ENCODE measurements at places on chromosomes 4 and X. TPM values are rescaled to one million over a fixed set of nuclear protein-coding genes. Genes with fewer than 3 reads are reported as not detected.
A peak's percentile ranks its signal among the peaks of the same experiment; 100 is the strongest.

GRCh38 chrX:11137543-11138139 lies 26.5 kb downstream of the HCCS start:
- peak; percentile 78 for DNase-seq

DNA sequence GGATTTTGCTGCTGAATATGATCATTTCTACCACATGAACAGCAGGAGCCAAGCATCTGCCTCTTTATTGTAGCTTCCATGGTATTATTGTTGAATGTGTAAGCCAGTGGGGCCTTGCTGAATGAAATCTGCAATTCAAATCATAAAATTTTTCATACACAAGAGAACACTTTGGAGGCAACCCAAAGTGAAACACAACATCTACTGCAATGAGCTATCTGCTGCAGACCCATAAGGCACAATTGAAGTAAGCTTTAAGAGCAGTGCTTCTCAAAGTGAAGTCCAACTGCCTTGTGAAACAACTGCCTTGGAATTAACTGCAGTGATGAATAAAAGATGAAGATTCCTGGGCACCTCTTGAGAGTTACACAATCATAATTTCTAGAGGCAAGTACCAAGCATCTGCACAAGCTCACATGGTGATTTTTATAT lies 626.3 kb upstream of the INTU start:
- DNase-seq = no peak

UGT2B10 gene
- total RNA-seq = not detected

- DNase-seq = no peak
Observed at GRCh38 chr4:78424461-78424860, 127.1 kb upstream of the ANXA3 start.

- DNase-seq = peak; percentile 99
Observed at GRCh38 chr4:74117024-74117534, 18.1 kb upstream of the CXCL2 start.

DNA sequence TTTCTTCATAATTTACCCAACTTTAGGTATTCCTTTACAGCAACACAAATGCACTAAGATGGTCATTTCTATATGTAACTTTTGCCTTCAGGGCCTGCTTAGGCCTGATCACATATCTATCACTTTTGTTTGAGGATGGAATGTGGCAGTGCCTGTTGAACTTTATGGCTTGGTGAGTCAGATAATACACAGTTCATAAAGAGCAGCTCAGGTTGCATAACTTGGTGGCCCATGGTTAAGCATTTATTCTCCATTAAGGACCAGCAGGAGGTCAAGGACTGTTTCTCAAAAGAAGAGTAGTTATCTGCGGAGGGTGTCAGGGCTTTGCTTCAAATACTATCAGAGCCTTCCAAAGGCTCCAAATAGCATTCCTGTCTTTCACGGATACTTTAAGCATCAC lies 124.1 kb upstream of the PDHA2 start:
- DNase-seq = no peak

- no peak for DNase-seq
Observed at GRCh38 chr4:160426233-160426632, 1323.4 kb downstream of the RAPGEF2 start.

DNA sequence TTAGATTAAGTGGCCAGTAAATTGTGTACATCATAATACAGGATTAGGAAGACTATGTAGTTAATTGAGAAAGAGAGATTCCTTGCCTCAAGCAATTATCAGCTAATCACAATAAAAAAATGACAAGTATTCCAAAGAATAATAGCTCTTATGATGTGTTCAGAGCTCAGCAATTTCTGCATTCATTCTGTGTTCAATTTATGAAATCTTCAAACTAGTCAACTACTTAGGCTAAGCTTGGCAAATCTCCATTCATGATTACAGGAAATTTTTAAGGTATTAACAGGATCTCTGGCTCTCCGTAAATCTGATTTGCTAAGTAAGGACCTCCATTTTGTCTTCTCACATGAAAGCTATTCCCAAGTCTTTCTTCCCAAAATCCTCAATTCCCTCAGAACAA lies 256.9 kb upstream of the TEX13A start:
- DNase-seq = peak; percentile 31

DNA sequence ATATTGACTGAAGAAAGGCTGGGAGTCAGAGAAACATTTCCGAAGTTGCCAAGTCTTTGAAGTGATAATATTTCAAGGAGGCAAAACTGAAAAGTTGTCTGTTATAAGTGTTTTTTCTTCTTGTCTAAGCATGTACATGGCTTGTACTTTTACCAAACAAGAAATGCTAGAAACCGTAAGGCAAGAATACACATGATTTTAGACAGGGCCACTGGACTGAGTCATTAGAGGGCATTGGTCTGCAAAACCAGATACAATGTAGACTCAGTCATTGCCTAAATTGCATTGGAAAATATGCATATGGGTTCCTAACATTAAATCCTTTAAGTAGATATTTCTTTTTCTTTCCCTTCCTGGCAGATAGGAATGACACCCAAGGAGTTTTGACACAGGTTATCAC lies 284.9 kb upstream of the PUDP start:
- DNase-seq = no peak

DNA sequence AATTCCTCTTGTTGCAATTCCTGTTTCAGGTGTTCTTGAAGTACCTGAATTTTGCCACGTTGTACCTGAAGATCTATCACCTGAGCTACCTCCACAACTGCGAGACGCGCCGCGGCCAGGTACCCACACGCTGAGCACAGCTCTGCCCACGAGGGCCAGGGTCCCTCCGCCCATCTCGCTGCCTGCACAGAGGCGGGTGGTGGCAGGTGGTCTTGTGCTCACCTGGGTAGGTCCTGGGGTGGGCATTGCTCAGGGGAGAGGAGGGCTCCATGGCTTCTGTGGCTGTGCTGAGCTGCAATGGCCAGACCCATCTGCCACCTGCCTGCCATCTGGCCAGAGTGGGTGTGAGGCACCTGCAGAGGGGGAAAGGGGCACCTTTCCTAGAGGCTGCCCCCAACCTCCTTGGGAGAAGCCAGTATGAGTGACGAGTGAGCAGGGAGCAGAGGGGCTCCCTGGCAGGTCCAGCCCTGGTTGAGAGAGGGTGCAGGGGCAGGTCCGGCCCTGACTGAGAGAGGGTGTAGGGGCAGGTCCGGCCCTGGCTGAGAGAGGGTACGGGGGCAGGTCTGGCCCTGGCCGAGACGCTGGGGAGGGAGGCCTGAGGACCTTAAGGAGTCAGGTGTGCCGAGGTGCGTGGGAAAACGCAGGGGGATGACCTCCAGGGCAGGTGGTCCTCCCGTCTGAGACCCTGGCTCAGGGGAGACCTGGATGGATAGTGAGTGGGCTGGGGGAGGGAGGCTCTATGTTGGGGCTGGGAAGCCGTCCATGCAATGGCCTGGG lies 10.7 kb downstream of the PDE6B start:
- DNase-seq = no peak

ZNF182 gene
- total RNA-seq = 3.0 TPM

DNA sequence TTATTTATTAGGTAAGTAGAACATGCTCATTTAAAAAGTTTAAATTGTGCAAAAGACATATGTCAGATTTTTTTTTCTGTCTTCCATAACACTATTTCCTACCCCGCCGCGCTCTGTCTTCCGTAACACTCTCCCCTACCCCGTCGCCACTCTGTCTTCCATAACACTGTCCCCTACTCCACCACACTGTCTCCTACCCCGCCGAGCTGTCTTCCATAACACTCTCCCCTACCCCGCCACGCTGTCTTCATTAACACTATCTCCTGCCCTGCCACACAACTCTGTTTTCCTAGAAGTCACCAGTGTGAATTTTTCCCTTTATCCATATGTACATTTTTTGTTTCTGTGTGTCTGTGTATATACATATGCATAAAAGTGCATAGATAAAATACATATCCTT lies 4.4 kb downstream of the MSMO1 start:
- no peak for DNase-seq

GRCh38 chrX:2635342-2635741 lies 55.8 kb upstream of the CD99 start:
- peak; percentile 37 for DNase-seq

GPC3 gene
- total RNA-seq = 16.4 TPM

GRCh38 chrX:38862100-38862499 lies 60.8 kb downstream of the MID1IP1 start:
- DNase-seq = no peak

SLIT2 gene
- total RNA-seq = 46.4 TPM

DNA sequence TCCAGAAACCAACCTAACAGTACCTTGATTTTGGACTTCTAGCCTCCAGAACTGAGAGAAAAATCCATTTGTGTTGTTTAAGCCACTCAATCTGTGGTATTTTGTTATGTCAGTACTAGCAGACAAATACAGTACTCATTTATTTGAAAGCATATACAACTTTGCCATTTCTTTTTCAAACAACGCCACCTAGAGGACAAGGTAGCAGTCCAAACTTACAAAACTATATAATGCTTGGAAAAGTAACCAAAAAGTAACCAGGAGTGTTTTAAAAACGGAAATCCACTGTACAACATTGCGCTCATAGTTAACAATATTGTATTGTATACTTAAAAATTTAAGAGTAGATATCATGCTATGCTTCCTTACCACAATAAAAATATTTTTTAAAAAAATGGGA lies 37.0 kb upstream of the FGF13 start:
- DNase-seq = peak; percentile 37

GRCh38 chr4:39464886-39465501 lies 6.1 kb downstream of the LIAS start:
- peak; percentile 90 for DNase-seq

- DNase-seq = no peak
Observed at GRCh38 chr4:156953951-156954350, 17.6 kb downstream of the PDGFC start.

PF4V1 gene
- not detected for total RNA-seq

ANXA3 gene
- total RNA-seq = 31.2 TPM

DNA sequence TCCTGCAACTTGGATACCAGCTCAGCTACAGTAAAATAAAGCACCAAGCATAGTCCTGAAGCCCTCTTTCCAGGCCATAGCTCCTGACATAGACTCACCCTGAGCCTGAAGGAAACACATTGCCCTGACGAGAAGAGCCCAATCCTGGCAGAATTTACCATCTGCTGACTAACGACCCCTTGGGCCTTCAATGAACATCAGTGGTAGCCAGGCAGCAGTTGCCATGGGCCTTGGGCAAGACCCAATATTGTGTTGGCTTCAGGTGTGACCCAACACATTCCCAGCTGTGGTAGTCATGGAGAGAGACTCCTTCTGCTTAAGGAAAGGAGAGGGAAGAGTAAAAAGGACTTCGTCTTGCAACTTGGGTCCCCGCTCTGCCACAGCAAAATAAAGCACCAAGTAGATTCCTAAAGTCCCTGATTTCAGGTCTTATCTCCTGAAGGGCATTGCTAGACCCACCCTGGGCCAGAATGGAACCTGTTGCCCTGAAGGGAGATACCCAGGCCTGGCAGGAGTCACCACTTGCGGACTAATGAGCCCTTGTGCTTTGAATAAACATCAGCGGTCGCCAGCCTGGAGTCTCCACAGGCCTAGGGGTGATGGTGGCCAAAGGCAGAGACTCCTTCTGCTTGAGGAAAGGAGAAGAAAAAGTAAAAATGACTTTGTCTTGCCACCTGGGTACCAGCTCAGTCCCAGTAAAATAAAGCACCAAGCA lies 902.6 kb downstream of the C4orf33 start:
- no peak for DNase-seq

SLC2A9 gene
- total RNA-seq = 0.74 TPM

DNA sequence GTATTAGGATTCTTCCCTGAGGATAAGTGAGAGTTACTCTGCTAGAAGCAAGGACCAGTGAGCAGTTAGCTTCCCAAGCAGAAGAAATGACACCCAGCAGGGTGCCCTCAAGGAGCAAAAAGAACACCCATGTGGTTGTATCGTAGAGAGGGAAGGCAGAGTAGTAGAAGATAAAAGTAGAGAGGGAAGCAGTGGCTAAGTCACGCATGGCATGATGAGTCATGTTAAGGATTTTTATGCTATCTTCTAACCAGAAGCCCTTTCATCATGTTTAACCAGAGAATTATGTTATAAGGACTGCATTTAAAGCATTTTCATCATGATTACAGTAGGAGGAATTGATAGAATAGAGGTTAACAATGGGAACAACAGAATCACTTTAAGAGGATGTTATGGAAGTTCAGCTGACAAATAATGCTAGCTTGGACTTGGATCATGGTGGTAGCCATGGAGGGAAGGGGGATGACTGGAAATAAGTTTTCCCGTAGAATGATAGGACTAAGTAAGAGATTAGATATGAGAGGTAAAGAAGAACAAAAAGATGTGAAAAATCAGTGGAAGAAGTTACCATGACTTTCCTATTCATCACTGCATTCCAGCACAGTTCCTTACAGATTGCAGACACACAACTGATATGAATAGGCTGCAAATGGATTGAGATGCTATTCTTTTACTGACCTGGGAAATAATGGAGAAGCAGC lies 383.5 kb upstream of the INTU start:
- DNase-seq = peak; percentile 14

- no peak for DNase-seq
Observed at GRCh38 chr4:83606898-83607297, 71.0 kb downstream of the GPAT3 start.

FNIP2 gene
- 34.3 TPM for total RNA-seq

F8A1 gene
- total RNA-seq = 7.1 TPM

DNA sequence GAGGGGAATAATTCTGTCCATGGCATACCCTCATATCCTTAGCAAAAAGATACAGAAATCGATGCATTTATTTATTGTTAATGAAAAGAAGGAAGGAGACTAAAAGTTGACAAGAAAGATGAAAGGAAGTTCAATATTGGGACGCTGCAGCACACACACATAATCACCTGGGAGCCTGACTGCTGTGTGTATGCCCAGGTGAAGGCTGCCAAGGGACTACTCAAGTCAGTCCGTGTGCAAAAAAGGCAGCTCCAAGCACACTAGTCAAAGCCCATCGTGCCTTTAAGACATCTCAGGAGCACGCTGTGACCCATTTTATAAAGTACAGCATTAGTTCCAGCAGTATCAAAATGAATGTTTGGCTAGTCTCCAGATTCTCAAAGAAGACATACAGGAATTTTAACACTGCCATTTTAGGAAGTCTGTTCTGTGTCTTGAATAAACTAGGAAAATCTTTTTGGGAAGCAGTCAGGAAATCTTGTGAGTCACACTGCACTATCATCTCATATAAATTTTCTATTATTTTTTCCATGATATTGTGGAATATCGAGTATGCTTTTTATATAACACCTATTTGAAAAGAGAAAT lies 363.9 kb downstream of the GASK1B start:
- no peak for DNase-seq

GRCh38 chrX:18146954-18147353 lies 73.7 kb downstream of the BEND2 start:
- peak; percentile 14 for DNase-seq

DNA sequence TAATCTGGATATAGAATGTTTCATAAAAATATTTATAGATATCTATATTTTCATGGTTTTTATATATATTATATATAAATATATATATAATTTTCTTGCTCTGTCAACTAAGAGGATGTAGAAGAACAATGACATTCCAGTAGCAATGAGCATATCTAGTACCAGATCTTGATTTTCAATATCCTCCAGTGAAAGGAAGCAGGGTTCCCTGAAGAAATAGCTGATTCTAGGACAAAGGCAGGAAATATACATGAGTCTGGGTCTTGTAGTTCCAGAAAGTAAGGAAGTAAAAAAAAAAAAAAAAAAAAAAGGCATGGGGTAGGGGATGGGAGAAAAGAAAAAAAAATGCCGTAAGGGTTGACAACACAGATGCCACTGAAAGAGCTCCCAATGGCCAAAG lies 241.4 kb downstream of the RASL11B start:
- no peak for DNase-seq

- no peak for DNase-seq
Observed at GRCh38 chr4:38452009-38452408, 212.0 kb upstream of the KLF3 start.

TRAM1L1 gene
- 4.3 TPM for total RNA-seq
